Stimulated activated naive CD4-positive, alpha-beta T cell (primary cell): ENCODE measurements at places on chromosomes 5 and 9.

GRCh38 chr9:72271613-72272478, 93.2 kb downstream of the ZFAND5 start:
- no peak for DNase-seq

DNA sequence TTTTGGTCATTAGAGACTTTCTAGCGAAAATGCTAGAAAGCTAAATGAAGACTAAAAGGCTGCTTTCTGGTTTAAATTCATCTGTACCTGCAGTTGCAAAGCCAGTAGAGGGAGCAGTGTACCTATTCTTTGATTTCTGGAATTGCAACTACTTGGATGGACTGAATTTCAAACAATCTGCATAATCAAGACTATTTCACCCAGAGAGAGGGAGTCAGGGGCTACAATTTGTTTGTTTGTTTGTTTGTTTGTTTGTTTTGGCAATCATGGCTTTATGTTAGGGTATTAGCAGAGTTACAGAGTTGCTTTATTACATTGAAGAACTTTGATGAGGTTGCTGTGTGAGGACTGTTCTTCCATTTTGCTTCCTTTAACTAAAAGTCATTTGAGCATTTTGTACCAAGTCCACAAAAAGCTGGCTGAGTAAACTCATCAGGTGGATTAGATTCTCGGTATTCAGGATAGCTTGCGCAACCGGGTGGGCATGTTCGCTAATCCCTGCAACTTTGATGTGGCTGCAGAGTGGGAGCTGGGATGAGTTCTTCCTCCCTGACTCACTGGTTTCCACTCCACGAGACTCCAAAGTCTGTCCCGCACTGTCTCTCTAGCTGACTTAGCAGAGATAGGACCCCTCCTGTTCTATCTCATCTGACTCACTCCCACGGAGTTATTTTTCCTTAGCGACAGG, 80.0 kb upstream of the TUT7 start:
- DNase-seq, result peak; percentile 28

DNA sequence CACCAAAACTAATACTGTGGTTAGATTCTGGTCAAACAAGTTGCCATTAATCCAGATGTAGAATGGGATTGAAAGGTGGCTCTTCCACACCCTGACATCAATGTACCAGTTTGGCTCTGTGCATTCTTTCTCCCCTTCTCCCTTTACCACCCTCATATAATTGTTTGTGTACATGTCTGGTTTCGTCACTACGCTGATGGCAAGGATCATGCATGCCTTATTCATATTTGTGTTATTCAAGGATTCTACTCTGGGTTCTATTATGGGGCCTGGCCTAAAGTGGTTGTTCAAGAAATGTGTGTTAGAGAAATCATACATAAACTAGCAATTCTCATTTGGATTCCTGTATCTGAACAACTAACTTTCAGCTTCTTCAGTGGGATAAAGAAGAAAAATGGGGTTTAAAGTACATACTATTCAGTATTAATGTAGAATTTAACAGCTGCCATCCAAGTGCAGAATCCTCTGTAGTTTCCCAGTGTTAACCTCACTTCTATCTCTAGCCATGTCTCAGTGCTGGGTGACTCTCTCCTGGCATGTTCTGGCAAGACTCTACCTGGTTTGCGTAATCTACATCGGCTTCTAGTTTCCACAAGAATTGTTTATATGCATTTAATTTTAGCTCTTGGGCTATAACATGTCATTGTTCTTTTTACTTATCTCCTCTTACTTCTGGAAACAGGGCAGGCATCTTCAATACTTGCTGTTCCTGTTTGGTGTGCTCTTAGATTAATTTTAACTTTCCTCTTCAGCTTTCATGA, 27.9 kb upstream of the CDKN2B start:
- DNase-seq, result no peak

GRCh38 chr9:10855847-10856246, 243.0 kb upstream of the PTPRD start:
- DNase-seq, result no peak

DNA sequence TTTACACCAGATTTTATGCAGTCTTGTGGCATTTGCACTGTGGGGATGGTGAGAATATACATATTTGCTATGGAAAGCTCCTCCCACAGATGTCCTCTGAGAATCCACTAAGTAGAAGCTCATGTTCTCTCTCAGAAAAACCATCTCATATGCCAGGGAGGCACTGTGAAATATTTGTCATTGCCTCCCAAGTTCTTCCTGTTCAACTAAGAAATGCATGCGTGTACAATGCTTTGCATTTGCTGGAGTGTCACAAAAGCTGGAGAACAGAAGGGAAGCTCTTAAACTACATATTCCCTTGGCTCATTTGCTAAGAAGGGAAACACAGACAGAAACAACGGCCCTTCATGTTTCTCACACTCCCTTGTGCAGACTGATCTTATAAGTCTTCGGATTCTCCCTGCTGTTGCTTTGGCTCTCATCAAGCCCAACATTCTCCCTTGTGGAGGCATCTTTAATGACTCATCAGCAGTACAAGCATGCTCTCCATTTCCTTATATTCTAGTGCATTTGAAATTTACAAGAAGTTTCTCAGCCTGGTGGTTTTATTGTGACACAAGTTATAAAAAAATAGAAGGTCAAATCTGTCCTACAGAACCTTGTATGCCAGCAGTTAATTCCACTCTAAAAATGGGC, 220.6 kb downstream of the TRIM36 start:
- no peak for DNase-seq

GRCh38 chr5:140042643-140043507, at the start of gene NRG2:
Gene NRG2 (minus strand): TSS chr5:140043299.
- peak; percentile 35 for DNase-seq

DNA sequence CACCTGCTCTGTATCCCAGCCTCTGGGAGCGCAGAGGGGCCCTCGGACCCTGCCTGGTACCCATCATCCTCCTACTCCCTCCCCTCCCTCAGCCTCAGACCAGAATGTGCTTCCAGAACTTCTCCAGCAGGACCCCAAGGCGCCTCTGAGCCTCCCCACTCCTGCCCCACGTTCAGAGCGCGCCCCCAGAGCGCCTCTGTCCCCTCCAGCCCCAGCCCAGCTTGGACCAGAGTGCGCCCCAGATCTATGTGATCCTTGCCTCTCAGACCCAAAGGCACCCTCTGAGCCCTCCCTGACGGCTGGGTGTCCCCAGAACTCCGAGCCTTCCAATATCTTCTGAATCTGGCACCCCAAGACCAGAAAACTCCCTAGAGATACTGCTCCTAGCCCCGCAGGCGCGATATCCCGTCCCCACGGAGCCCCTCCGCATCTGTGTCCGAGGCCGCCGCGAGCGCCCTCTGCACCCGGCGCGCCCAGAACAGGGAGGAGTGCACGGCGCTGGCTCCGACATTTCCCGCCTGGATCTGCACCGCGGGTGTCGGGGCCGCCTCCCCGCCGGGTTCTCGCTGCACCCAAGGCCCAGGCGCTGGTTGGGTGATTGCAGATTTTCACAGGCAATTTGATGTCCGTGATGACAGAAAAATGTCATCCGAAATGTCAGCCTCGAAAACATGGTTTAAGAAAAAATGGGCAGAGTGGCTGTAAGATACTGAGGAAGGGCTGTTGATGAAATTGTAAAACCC, 522 bp downstream of the BHMT start:
- DNase-seq, result no peak

- DNase-seq, result no peak
Measured at GRCh38 chr5:57836921-57837320, 354.3 kb upstream of the ACTBL2 start.

DNA sequence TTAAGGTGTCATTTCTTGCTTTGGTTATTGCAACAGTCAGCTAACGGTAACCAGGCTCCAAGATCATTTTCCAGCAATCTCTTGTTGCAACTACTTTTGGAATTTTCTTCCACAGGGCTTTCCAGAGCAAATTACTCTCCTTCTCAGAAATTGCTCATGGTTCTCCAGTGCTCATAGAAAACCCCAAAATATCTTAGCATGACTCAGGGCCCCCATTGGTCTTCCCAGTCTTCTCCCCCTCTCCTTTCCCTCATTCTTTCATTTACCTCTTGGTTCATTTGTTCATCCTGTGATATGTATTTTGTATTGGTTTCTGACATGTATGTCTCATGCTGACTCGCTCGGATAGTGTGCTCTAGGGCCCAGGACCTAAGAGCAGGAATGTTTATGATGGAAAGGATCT, 35.6 kb downstream of the WWC1 start:
- DNase-seq, result no peak

DNA sequence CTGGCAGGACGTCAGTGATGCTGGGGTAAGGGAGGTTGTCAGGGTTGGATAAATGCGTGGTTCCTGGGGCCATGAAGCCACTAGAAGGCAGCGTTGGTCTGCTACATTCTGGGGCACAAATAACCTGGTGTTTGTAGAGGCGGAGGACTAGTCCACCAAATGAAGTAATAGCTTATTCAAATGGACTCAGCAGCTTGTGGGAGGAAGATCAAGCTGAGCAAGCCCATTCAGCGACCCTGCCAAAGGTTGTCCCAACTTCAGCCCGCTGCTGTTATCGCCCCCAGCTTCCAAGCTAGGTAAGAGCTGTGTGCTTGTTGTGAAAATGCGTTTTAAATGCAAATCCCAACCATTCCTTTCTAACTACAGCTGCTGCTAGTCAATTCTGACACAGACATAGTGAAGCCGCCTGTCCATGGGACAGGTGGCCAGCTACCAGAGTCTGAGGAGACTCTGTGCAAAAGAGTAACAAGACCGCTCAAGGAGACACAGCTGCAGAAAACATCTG, 7.6 kb upstream of the FAM240B start:
- no peak for DNase-seq

- DNase-seq, result no peak
Measured at GRCh38 chr9:23598994-23599393, 227.0 kb downstream of the ELAVL2 start.

DNA sequence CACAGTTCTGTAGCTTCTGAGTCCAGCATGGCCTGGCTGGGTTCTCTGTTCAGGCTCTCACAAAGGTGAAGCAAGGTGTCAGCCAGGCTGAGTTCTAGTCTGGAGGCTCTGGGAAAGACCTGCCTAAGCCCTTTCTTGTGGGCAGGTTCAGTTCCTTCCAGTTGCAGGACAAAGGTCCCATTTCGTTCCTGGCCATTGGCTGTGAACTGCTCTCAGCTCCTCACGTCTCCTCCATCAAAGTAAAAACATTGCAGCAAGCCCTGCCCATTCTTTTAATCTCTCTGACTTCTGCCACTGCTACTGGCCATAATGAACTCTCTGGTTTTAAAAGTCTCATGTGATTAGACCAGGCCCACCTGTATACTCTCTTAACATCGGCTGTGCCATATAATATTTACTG, 61.6 kb upstream of the BARX1 start:
- no peak for DNase-seq

DNA sequence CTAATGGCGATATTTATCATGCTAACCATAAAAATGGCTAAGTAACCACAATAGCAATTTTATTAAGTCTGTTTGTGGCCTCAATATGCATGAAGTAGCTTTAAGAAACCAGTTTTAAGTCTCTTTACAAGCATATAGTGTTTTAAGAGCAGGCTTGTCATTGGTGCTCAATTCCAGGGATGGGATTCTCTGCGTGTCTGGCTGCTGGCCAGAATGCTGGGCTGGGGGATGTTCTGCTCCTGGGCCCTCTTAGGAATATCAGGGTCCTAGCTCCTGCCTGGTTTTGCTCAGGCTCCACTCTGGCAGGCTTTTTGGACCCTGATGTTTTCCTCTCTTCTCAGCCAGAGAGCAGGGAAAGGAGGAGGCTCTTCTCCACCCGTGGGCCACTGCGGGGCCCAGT, 127.2 kb downstream of the PDE8B start:
- DNase-seq, result no peak

- no peak for DNase-seq
Measured at GRCh38 chr9:120913647-120914264, 12.8 kb downstream of the TRAF1 start.
